RPMI7951 (cell line): ENCODE measurements at places on chromosomes 7 and 10. TPM values are rescaled to one million over a fixed set of nuclear protein-coding genes. Genes with fewer than 3 reads are reported as not detected.

DNA sequence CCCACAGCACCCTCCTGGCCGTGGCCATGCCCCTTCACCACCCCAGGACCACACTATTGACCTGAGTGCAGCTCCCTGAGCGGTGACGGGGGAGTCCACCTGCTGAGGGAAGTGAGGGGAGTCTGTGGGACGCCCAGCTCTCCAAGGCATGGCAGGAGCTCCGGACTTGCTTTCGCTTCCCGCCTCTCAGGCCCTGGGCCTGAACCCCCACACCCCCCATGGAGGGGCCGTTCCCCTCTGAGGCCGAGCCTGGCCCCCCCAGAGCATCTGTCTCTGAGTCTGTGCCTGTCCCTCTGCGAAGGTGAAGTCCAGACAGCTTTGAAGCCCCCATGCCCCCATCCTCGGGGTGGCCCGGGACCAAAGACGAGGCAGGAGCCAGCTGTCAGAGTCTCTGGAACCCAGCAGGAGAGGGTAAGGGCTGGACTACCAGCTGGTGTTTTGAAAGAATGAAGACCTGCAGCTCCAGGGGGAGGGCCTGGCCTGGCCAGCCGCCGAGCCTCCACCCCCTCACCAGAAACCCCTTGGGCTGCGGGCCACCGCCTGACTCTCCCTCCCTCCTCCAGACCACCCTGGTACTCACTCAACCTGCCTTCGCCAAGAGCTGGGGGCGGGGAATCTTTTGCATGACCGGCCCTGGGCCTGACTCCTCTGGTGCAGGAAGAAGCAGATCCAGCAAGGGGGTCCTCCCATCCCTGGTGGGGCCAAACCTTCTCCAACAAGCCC is 114.0 kb downstream of the PDGFA start:
- DNase-seq, result no peak

DNA sequence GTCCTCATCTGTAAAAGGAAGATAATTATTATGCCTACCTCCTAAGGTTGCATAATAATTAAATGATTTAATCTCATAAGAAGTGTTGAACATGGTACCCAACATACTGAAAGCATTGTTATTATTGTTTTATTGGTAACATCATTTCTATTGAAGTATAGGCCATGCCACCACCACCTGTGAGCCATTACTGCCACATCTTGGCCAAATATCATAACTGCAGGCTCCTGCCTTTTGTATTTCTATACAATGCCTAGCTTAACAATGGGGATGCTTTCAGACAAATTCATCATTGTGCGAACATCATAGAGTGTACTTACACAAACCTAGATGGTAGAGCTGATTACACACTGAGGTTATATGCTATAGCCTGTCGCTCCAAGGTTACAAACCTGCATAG is 61.1 kb upstream of the NPSR1 start:
- peak; percentile 29 for DNase-seq

DNA sequence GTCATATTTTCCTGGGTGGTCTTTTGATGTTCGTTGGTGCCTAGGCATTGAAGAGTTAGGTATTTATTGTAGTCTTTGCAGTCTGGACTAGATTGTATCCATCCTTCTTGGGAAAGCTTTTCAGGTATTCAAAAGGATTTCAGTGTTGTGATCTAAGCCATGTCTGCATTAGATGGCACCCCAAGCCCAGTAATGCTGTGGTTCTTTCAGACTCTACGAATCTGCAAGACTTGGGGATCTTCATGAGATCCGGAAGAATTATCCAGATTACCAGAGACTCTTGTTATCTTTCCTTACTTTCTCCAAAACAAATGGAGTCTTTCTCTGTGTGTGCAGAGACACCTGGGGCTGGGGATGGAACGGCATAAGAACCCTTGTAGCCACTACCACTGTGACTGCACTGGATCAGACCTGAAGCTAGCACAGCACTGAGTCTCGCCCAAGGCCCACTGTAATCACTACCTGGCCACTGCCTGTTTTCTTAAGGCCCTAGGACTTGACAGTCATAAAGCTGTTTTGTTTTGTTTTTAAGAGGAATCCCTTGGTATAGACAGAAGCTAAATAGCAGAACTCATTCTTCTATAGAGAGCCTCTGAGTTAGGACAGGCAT is 75.5 kb downstream of the MARCHF5 start:
- DNase-seq, result no peak

GRCh38 chr7:29976673-29977415 is 12.8 kb downstream of the SCRN1 start:
- DNase-seq, result no peak

GRCh38 chr7:129707910-129708499 is 96.5 kb downstream of the NRF1 start:
- DNase-seq, result no peak

DNA sequence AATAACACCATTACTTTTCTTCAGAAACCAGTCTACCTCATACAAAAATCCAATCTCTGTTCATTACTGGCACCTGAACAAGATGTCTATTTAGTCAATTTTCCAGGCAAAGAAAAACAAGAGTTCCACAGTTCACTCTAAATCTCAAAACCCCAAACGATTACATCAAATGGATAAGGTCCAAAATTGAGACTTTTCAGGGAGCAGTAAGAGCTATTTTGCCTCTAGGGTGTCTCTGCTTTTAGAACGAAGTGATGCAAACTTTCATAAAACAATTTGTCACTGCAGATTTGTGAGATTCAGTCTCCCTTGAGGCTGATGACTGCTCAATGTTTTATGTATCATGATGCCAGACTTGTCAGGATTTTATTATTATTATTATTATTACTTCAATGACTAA is 937.0 kb upstream of the PHF14 start:
- no peak for DNase-seq

DNA sequence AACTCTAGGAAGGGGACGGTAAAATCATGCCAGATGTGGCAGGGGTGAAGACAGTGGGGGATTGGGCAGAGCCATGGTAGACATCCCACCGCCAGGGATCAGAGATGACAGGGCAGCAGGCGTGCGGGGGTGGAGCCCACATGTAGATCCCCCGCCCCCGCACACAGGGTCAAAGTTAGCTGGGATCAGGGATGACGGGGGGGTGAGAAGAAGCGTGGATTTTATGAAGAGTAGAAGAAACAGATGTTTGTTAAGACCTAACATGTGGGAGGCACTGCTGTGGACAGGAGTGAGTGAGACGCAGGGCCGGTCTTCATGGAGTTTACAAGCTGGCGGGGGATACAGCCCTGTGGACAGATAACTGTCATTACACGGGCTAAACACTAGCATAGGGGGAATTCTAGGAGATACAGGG is 154.0 kb upstream of the KLF14 start:
- DNase-seq, result peak; percentile 39

DNA sequence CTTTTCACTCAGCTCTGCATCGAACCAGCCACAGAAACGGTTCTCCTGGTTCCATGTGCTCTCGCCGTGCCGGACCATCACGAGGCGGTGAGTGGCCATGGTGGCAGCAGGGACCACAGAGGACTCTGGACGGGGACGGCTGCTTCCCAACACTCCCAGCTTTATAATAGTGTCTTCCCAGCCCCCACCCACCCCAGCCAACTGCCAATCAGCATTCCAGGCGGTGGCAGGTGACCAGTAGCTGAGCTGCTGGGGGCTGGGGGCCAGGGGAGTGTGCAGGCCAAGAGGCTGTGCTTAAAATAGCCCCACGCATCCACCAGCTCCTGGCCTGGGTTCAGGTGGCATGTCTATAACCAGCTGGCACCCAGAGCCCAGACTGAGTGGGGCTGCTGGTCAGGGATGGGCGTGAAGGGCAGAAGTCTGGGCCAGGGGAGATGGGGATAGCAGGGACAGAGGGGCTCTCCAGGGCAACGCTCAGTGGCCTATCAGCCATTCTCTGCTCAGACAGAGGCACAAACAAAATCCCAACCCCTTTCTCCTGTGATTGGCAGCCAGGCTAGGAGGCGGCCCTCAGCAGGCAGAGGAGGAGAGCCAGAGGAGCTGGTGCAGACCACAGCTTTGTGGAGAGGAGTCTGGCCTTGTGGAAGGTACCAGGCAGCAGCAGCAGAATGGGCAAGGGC is at the start of gene PGAM2:
Gene PGAM2, minus strand, starts transcription at position 137 of the 680 bp plus-strand sequence. Its CDS starts 38 bp downstream, at position 99.
- DNase-seq, result peak; percentile 56

GRCh38 chr10:30968711-30969110 is 63.0 kb downstream of the ZNF438 start:
- DNase-seq, result no peak

GRCh38 chr7:102272075-102272916 is 14.4 kb upstream of the SH2B2 start:
- peak; percentile 69 for DNase-seq

DNA sequence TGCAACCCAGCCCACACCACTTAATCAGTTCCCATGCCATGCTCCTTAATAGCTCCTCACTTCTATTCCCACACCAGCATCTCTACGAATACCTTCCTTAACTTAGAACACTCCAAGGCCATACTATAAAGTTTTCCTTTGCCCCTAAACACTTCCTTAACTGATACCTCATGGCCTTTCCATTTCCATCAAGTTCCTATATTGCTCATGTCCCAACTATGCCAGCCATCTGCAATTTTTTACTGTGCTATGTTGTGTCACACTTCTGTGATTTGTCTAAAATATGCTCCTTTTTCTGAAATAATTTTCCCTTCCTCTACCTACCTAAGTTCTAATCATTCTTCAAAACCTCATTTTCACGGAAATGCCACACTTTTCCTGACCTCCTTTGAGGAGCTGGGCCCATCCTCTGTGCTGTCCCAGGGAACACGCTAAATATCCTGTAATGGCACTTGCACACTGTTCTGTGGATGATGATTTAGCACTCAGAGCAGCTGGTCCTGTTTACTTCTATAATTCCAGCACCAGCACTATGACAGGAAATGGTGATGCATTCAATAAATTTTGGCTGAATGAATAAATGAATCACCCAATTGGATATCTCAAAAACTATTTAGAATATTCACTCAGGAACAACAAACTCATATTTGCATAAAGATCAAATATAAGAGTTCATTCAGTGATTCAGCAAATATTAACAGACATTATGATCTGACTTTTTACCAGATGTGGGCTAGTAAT is 266.5 kb upstream of the HGF start:
- peak; percentile 19 for DNase-seq

GRCh38 chr10:127972751-127973357 is 66.0 kb downstream of the PTPRE start:
- no peak for DNase-seq

DNA sequence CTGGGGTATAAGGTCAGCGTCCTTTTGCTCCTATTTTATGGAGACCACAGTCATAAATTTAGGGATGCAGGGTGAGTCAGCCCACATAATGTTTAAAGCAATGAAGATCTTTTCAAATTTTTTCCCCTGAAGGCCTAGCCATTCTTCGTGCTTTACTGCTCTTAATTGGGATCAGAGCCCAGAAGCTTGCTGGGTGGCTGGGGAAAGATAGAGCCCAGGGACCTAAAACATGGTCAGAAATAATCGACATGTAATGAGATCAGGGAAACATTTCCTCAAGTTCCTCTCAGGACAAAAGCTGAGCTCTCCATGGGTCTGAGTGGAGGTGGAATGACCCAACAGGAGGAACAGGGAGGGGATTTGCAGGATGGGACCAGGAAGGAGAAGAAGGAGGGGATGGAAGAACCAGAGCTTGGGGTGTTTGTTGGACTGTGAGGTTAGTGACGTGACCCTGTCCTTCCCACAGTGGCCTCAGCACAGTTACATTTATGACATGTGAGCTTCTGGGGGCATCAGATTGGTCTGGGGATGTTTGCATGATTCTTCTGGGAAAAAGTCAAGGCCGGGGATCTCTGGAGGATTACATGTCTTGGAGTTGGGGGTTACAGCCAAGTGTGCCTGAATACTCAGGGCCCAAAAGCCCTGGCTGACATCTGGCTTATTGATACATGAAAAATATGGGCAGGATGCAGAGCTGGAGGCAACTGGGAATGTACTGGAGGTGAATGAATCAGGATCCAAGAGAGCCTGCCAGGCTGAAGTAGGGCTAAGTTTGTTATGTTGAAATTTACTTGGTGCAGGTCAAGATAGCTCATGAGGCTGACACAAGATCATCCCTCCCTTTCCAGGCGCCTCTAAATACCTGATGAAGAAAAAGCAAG is 477.9 kb downstream of the RPS24 start:
- peak; percentile 47 for DNase-seq

The EPHA1 gene
- total RNA-seq, result not detected in 2 replicates

The LIPM gene
- total RNA-seq, result not detected in 2 replicates

The KLF14 gene
- total RNA-seq, result under 0.01 and 0.12 TPM in 2 replicates

The SPDYE6 gene
- 0.24 TPM in 1 of 2 replicates, not detected in the other for total RNA-seq

The LLCFC1 gene
- total RNA-seq, result not detected in 2 replicates

The METTL27 gene
- total RNA-seq, result 0.12 and 0.29 TPM in 2 replicates

The SH2D4B gene
- 0.10 TPM in 1 of 2 replicates, not detected in the other for total RNA-seq

The PNLIP gene
- total RNA-seq, result not detected in 2 replicates

The SLC26A5 gene
- not detected in 2 replicates for total RNA-seq

The KNDC1 gene
- total RNA-seq, result not detected in 2 replicates

The SPDYE5 gene
- total RNA-seq, result not detected in 2 replicates

The NEUROD6 gene
- not detected in 2 replicates for total RNA-seq

The KIF5B gene
- 190 and 214 TPM in 2 replicates for total RNA-seq

The BLNK gene
- total RNA-seq, result not detected in 2 replicates
